ENCODE measurements at places on chromosomes 11 and 22. TPM values are rescaled to one million over a fixed set of nuclear protein-coding genes. Genes with fewer than 3 reads are reported as not detected.
A peak's percentile ranks its signal among the peaks of the same experiment; 100 is the strongest.

The CECR2 gene
- total RNA-seq, result 0.14 TPM

The OR8B8 gene
- total RNA-seq, result not detected

The PDGFD gene
- 0.44 TPM for total RNA-seq

The ZW10 gene
- total RNA-seq, result 9.8 TPM

The ARFGAP3 gene
- 32.9 TPM for total RNA-seq

The MIAT gene
- total RNA-seq, result 357 TPM

The IGLL5 gene
- 2.4 TPM for total RNA-seq

The NXPE1 gene
- not detected for total RNA-seq

The DKK3 gene
- 8.6 TPM for total RNA-seq

The PRR33 gene
- total RNA-seq, result not detected

GRCh38 chr11:20518323-20518834 is 81.0 kb upstream of the SLC6A5 start:
- no peak overlapping the region for H3K4me3 ChIP-seq
- no peak overlapping the region for H3K27ac ChIP-seq
- H3K4me1 ChIP-seq, result no peaks in the 10 kb centered on the region
- H3K27me3 ChIP-seq, result peaks cover 22% of the 10 kb centered on the region
- no peak for DNase-seq

DNA sequence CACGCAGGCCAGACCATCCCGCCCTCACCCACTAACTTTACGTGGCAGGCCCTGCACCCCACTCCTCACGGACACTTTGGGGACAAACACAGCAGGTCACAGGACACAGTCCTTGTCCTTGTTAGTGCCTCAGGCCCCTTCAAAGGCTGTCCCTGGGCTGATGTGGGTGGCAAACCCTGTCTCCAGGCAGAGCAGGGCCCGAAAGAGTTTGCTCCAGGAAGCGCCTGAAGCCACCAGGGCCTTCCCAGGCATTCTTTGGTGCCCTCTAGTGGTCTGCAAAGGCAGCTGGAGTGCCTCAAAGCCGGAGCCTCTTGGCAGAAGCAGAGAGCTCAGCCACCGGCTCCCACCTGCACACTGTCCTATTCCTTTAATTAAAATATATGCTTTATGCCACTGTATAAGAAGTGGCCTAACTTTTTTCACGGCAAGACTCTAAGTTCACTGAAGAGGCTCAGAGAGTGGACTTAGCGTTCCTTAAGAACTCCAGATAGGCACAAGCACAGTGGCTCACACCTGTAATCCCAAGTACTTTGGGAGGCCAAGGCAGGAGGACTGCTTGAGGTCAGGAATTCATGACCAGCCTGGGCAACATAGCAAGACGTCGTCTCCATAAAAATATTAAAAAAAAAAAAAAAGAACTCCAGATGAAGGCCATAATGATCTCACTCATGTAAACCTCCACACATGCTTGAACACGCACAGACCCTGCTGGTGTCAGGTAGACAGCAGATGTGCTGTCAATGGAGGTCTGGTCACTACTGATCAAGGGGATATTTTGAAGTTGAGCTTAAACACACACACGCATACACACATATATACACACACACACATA is 11.1 kb downstream of the TXN2 start:
- H3K27me3 ChIP-seq, result no peaks in the 10 kb centered on the region
- peaks cover 39% of the 10 kb centered on the region for H3K4me1 ChIP-seq
- peaks cover 12% of the 10 kb centered on the region for H3K36me3 ChIP-seq
- H3K27ac ChIP-seq, result peak overlapping the region; percentile 87

- no peak overlapping the region for H3K27ac ChIP-seq
- H3K4me3 ChIP-seq, result no peak overlapping the region
- no peaks in the 10 kb centered on the region for H3K36me3 ChIP-seq
- H3K27me3 ChIP-seq, result no peaks in the 10 kb centered on the region
- DNase-seq, result no peak
- no peaks in the 10 kb centered on the region for H3K4me1 ChIP-seq
These were observed 108.2 kb downstream of the PAX6 start for GRCh38 chr11:31702966-31703365.

GRCh38 chr22:42993651-42994275 is 21.2 kb downstream of the PACSIN2 start:
- H3K36me3 ChIP-seq, result peaks cover 18% of the 10 kb centered on the region
- H3K27me3 ChIP-seq, result no peaks in the 10 kb centered on the region
- no peak for DNase-seq
- H3K4me3 ChIP-seq, result no peak overlapping the region

DNA sequence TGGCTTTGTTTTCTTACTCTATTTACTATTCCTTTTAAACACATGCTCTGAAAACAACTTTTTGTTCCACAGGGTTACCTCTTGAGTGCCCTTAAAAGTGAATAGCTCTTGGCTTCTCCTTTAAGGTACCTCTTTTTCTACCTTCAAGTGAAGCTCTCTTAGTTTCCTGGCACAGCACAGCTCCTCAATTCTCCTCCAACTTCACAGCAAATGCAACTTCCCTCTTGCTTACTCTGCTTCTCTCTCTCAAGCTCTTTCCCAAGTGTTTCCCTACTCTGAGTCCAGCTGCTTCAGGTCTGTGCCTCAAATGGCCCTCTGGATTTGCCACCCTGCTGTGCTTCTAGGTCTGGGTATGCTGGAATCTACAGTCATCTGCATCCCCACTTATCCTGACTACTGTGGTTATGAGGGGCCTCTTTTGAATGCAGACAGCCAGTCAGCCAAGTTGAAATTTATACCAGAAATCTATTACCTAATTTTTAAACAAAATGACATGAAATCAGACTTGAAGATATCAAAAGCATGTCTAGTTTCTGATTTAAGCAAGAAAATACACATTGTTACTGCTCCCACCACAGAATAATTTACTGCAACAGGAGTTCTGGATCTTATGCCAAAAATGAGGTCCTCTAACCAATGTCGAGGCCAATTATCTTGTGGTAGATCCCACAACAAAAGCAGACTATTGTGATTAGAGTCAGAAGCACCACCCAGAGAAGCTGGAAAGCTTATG is 371.1 kb downstream of the SOX6 start:
- no peaks in the 10 kb centered on the region for H3K27me3 ChIP-seq
- DNase-seq, result no peak
- no peaks in the 10 kb centered on the region for H3K4me1 ChIP-seq
- no peak overlapping the region for H3K4me3 ChIP-seq
- no peak overlapping the region for H3K27ac ChIP-seq
- no peaks in the 10 kb centered on the region for H3K36me3 ChIP-seq

DNA sequence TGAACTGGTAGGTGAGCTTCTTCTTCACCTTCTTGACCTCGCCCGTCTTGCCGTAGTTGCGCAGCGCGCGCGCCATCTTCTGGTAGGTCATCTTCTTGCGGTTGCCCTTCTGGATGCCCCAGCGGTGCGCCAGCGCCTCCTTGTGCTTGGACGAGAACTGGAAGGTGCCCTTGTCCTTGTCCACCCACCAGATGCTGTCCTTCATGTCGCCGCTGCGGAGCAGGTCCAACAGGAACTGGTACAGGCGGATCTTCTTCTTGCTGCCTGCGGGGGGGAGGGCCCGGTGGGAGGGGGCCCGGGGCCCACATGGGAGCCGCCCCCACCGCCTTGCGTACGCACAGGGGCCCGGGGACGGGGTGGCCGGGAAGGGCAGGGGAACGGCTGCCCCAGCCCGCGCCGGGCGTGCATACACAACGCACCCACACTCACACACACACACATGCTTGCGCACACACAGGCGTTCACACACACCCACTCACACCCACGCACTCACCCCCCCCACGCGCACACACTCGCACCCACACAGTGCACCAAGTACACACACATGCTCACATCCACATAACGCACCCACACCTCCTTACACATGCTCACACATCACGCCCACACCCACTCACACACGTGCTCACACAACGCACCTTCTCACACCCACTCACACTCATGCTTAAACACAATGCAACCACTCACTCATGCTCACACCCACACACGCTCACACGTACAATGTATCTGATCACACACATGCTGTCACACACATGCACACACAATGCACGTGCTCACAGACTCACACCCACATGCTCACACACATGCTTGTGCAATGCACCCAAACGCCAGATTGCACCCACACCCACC is 3.0 kb upstream of the MYBPC3 start:
- H3K36me3 ChIP-seq, result no peaks in the 10 kb centered on the region
- H3K27me3 ChIP-seq, result no peaks in the 10 kb centered on the region
- peaks cover 9% of the 10 kb centered on the region for H3K4me1 ChIP-seq

DNA sequence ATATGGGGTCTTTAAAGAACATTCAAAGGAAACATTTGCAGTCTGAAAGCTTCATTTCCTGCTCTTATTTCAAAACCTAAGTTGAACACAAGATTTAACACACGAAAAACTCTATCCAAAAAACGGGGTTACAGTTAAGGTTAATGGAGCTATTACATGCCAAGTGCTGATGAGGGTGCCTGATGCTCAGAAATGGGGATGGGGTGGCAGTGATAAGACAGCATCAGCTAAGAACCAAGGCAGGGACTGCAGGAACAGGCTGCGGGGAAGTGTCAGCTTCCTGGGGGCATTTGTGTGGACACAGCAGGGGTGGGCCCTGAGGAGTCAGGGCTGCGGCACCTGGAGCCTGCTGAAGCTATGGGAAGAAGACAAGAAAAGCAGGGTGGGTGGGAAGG is 12.2 kb downstream of the DGCR2 start:
- no peaks in the 10 kb centered on the region for H3K36me3 ChIP-seq
- DNase-seq, result no peak
- H3K4me1 ChIP-seq, result peaks cover 85% of the 10 kb centered on the region
- no peaks in the 10 kb centered on the region for H3K27me3 ChIP-seq
- H3K27ac ChIP-seq, result peak overlapping the region; percentile 96
- peak overlapping the region; percentile 83 for H3K4me3 ChIP-seq

- H3K4me1 ChIP-seq, result no peaks in the 10 kb centered on the region
- DNase-seq, result no peak
- H3K4me3 ChIP-seq, result no peak overlapping the region
- H3K27ac ChIP-seq, result no peak overlapping the region
These were observed 41.0 kb upstream of the XKR3 start for GRCh38 chr22:16866167-16866566.

DNA sequence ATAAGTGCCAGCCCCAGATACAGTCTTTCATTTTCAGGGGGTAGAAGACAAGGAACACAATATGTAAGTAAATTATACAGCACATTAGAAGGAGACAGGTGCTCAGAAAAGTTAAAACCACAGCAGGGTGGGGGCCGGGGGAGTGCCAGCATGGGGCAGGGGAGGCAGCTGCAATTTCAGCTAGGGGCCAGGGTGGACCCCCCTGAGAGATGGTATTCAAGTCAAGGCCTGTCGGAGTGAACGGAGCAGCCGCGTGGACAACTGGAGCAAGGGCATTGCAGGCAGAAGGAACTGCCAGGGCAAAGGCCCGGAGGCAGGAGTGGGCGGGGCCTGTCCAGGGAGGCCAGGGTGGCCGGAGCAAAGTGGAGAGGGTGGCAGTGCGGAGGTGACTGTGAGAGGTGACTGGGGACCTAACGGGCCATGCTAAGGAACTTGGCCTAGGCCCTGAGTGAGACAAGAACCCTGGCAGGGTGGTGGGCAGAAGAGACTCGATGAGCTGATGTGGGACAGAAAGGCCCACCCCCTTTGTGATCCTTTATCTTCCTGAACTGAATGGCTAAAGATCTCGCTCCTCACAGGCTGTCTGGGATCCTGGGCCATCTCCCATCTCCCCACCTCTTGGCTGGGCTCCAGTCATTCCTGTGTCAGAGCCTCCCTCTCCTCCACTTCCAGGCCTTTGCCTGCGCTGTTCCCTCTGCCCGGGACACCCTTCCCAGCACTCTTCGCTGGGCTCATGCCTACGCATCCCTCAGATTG is 22.4 kb upstream of the FLRT1 start:
- H3K27ac ChIP-seq, result no peak overlapping the region
- peaks cover under 1% of the 10 kb centered on the region for H3K4me1 ChIP-seq
- H3K4me3 ChIP-seq, result no peak overlapping the region
- no peak for DNase-seq
- H3K27me3 ChIP-seq, result peaks cover 23% of the 10 kb centered on the region

GRCh38 chr11:110069158-110069737 is 23.9 kb upstream of the ZC3H12C start:
- H3K27me3 ChIP-seq, result peaks cover 20% of the 10 kb centered on the region
- H3K4me1 ChIP-seq, result no peaks in the 10 kb centered on the region
- H3K36me3 ChIP-seq, result no peaks in the 10 kb centered on the region
- H3K4me3 ChIP-seq, result no peak overlapping the region
- no peak for DNase-seq

DNA sequence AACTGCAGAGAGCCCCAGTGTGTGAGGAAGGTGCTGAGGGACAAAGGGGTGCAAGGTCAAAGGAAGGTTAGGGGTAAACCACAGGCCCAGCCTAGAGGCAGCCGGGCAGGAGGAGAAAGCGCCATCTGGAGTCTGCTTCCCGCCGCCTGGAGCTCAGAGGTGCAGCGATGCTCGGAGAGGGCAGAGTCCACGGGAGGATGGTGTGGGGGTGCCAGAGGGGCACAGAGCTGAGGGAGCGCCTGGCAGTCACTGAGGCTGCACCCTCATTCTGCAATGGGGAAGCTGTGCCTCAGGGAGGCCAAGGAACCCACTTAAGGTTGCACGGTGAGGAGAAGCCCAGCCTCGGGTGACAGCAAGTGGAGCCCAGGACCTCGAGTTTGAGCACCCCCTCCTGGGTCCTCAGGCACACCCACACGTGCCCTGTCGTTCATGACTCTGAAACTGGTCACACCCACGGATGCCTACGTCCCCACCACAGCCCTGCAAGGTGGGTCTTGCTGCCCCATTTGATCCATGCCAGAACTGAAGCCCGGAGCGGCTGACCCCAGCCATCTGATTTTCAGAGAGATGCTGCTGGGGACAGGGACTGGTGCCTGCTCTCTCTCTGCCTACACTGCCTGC is 1.6 kb downstream of the IL2RB start:
- H3K4me1 ChIP-seq, result peaks cover 77% of the 10 kb centered on the region
- peaks cover 7% of the 10 kb centered on the region for H3K36me3 ChIP-seq
- peak overlapping the region; percentile 97 for H3K27ac ChIP-seq
- H3K27me3 ChIP-seq, result no peaks in the 10 kb centered on the region
- H3K4me3 ChIP-seq, result peak overlapping the region; percentile 91

DNA sequence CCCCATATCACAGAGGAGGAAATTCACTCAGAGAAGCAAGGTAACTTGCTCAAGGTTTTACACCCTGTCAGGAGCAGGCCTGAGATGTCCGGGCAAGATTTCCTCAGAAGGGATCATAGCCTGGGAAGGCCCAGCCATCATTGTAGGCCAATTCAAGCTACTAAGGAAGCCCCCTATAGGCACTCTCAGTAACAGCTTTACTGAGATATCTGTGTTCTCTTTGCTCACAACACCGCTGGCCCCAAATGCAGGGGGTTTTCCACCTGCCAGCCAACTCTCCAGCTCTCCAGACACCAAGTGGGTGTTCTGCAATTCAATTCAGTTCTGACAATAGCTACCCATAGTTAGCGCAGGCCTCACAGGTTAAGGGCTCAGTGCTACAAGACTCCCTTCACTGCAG is 84.0 kb downstream of the SLC36A4 start:
- H3K4me1 ChIP-seq, result no peaks in the 10 kb centered on the region
- H3K4me3 ChIP-seq, result no peak overlapping the region
- peaks cover 27% of the 10 kb centered on the region for H3K27me3 ChIP-seq
- no peaks in the 10 kb centered on the region for H3K36me3 ChIP-seq
- no peak overlapping the region for H3K27ac ChIP-seq
- no peak for DNase-seq
